ENCODE measurements at places on chromosomes 1 and 21.

DNA sequence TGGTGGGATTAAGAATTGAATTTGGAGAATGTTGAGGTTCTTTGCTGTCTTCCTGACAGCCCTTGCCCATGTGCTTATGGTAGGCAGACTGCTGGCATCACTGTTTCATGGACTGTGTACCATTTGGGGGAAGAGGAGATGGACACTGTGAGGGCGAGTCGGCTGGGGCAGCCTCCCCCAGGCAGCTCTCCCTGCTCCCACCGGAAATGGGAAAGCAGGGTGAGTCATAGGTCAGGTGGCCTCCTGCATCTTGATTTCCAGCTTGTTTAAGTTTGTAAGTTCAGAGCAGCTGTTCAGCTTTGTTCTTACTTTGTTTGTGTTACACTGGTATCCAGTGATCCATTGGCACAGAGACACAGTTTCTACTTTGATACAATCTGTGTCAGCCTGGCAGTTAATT is 87.2 kb upstream of the CNIH3 start:
- no peak for DNase-seq

DNA sequence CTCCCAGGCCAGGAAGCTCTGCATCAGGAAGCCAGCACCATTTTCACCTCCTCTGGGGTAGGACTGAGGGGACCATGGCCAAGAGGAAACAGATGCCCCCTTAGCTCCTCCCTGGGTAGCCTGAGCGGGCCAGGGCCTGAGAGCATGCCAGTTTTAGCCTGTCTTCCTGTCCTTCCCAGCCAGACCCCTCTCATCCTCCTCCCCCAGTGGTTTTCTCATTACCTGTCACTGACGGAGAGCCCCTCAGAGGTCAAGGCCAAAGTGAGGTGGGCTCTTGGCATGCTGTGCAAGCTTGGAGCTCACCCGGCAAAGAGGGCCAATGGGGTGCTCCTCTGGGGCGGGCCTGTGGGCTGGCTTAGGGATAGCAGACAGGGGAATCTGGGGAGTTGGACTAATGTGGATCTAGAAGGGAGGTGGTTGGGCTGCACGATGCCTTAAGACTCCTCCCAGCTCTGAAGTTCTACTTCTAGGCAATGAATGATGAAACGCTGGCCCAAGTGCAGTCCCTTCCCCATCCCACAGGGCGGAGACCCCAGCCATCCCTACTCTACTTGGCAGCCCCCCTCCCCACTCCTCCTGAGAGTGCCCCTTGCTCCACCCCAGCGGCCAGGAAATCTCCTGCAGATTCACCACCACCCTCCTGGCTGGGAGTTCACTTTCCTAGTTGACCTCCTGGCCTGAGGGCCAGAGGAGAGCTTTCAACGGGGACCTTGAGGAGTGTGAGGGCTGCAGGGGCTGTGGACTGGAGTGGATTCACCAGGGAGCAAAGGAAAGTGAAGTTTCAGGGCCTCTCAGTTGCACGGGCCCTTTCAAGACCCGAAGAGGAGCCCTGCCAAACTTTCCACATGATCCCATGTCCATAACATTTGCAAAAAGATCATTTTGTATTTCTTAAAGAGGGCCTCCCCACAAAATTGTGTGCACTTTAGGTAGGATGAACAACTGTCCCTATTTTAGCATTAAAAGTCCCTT is 9.4 kb upstream of the LMNA start:
- DNase-seq = no peak

DNA sequence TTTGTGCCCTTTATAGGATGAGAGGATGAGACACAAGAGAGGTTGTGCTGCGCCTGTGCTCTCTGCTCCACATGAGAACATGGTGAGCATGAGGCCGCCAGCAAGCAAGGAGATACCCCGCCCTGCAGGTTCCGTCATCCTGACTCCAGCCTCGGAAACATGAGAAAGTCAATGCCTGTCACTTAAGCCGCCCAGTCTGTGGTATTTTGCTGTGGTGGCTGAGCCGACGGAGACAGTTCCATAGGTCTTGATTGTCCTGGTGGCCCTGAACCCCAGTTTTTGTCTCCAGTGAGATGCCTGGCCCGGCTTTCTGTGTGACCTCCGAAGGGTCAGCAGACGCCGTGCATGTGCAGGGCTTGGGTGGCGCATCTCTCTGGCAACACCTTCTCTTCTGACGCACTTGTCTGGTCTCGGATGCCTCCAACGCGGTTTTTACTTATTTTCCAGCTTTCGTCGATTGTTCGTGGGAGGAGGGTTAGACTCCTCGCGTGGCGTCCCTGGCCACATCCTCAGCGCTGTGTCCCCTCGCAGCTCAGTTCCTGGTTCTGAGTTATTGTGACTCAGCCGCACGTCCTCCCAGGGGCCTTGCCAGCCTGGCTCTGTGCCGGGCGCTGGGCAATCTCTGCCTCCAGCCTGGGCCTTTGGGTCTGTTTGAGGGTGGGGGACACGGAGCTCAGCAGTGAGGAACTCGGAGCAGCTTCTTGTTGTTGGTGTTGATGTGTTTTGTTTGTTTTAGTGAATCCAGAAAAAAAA is 70.0 kb downstream of the FAAP20 start:
- DNase-seq = peak; percentile 54

- DNase-seq = no peak
These were observed 6.8 kb upstream of the AKR1A1 start for GRCh38 chr1:45543581-45544417.

- no peak for DNase-seq
These were observed 7.0 kb upstream of the TRIM45 start for GRCh38 chr1:117128323-117129079.

GRCh38 chr1:25037174-25038074 is 107.3 kb upstream of the RUNX3 start:
- DNase-seq = no peak

- no peak for DNase-seq
These were observed 371 bp downstream of the ARID1A start for GRCh38 chr1:26696119-26696653.

DNA sequence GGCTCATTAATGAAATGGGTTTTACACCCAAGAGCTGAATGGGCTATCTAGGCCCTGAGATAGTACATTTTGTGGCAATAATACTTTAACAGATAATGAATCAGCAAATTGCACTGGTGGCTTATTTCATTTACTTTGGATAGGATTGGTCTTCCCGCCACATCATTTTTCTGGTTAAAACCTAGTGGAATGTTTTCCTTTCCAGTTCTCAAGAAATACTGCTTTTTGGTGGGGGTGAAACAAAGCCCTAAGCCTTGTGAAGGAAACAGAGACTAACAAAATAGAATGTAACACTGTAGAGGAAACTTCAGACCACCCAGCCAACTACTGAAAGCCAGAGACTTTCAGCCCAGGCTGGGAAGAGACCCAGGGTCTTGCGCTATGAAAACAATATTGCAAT is 172.2 kb downstream of the HHIPL2 start:
- DNase-seq = no peak

DNA sequence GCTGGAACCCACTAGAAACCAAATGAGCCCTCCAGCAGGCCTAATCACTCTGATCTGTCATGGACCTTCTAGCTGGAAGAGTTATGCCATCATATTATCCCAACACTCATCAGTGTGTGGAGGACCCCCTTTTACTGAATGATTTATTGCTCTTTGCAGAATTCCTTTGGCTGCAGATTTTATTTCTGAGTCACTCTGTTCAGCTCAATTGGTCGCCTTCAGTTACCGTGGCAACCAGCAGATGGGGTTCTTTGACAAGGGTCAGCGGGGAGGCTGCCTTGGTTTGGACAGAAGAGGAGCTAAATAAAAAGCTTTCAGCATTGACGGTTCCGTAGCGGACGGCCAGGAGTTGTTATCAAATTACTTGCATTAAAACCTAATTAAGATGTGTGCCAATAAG is 220.1 kb downstream of the SDCCAG8 start:
- peak; percentile 72 for DNase-seq

GRCh38 chr1:53409233-53409632 is 50.0 kb upstream of the DMRTB1 start:
- DNase-seq = no peak

- DNase-seq = no peak
These were observed 609.0 kb upstream of the PRMT6 start for GRCh38 chr1:106447466-106447865.

DNA sequence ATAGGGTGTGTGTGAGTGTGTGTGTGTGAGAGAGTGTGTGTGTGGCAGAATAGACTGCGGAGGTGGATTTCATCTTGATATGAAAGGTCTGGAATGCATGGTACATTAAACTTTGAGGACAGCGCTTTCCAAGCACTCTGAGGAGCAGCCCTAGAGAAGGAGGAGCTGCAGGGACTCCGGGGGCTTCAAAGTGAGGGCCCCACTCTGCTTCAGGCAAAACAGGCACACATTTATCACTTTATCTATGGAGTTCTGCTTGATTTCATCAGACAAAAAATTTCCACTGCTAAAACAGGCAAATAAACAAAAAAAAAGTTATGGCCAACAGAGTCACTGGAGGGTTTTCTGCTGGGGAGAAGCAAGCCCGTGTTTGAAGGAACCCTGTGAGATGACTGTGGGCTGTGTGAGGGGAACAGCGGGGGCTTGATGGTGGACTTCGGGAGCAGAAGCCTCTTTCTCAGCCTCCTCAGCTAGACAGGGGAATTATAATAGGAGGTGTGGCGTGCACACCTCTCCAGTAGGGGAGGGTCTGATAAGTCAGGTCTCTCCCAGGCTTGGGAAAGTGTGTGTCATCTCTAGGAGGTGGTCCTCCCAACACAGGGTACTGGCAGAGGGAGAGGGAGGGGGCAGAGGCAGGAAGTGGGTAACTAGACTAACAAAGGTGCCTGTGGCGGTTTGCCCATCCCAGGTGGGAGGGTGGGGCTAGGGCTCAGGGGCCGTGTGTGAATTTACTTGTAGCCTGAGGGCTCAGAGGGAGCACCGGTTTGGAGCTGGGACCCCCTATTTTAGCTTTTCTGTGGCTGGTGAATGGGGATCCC is 18.3 kb upstream of the HDAC1 start:
- no peak for DNase-seq

DNA sequence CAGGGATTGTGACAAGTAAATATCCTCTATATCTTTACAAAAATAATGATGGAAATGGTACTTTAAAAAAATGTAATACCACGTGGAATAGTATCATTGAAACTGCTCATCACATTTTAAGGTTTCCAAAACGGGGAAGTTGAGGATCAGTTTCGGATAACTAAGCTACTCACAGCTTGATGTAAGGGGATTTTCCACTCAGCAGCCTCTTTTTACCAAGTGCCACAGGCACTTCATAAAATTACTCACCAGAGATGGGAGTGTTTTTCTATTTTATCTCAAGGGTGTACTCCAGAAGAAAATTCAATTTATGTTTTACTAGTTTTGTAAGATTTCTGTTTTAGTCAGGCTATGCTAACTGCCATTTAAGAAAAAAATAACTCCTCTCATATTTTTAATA is 91.7 kb downstream of the TPR start:
- no peak for DNase-seq

- DNase-seq = peak; percentile 24
These were observed 7.2 kb upstream of the PIGC start for GRCh38 chr1:172451002-172451443.

DNA sequence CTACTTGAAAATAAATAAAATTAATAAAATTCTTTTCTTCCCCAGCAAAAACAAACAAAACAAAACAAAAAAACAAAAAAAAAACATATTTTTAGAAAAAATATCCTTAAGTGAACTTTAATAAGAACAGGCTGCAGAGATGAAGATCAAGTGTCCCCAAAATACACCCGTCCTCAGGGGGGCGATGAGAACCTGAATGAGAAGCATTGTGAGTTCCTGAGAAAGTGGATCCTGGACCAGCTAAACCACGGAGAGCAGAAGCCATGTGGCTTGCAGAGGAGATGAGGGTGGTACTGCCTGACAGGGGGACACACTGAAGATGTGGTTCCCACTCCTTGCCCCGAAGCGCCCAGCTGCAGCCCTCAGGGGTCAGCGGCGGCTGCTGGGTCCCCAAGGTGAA is 89.3 kb downstream of the ITPKB start:
- no peak for DNase-seq

- no peak for DNase-seq
These were observed 194.6 kb downstream of the GPR52 start for GRCh38 chr1:174642393-174642792.

- DNase-seq = no peak
These were observed 411.3 kb downstream of the NPHP4 start for GRCh38 chr1:5580926-5581325.

GRCh38 chr1:1283821-1284220 is 3.6 kb downstream of the SCNN1D start:
- no peak for DNase-seq

GRCh38 chr1:81820765-81821164 is 20.0 kb downstream of the ADGRL2 start:
- no peak for DNase-seq

DNA sequence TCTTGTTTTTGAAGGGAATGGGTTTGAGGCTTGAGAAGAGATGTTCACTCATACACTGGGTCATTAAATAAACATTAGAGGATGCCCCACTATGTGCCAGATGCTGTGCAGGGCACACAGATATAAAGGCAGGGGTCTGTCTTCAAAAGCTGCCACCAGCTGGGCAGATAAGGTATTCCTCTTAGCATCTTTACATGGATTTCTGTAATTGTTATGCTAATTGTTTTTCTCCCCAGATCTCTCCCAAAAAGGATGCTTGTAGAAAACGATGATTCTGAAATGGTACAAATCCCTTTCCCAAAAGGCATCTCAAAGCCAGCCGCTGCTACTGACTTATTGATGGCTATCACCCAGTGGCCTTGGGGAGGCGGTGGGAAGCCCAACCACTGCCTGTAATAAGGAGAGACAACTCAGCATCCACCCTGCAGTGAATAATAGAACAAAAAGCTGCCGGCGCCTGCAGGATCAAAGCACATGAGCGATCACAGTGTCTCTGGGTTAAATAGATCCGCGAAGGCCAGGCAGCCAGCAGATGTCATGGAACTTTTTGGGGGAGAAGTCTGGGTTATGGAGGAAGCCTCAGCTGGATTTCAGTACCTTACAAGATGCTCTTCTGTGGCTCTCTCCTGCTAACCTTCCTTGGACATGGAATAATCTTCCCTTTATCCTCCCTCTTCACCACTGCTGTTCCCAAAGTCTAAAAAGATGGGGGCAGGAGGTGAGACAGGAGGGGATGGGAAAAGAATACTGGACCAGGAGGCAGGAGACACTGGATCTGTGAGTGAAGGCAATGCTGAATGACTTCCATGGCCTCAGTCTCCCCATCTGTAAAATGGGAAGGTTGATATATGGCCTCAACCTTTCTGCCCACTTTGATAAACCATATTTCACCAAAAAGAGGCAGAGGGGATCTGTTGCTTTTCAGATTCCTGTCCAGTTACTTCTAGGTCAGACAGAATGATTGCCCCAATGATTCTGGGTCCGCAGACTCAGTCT is 54.8 kb upstream of the CD34 start:
- DNase-seq = no peak

- no peak for DNase-seq
These were observed 2.1 kb downstream of the ZBTB17 start for GRCh38 chr1:15973772-15974171.

DNA sequence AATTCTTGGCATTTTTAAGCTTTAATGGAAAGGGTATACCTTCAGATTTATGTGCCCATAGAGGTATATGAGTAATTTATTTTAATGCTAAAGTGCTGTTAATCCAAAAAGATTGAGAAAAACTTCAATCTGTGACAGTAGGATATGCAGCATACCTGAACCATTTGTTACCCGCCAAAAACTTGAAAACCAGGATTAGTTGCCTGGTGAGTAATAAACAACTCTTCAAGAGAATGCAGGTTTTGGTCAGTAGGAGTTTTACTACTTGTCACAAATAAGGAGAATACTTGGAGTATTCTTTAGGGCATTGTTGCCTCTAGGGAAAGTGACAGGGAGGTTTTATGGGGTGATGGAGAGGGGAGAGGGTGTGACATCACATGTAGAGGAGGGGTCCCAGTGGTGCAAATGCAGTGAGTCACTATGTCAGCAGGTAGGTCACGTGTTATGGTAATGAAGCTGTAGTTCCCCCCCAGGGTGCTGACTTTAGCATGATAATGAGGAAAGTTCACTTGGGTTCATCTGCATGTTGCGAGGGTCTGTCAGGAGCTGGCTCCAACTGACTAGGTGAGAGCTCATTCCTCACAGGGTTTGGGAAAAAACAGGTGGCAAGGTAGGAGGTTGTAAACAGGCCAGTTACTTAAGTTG is 23.1 kb downstream of the USP25 start:
- no peak for DNase-seq

All from head of caudate nucleus (tissue), 42 donors.